ENCODE measurements at places on chromosomes 2 and 18. TPM values are rescaled to one million over a fixed set of nuclear protein-coding genes. Genes with fewer than 3 reads are reported as not detected.

Gene PLEK
- 9.4 TPM for total RNA-seq

Gene GKN1
- total RNA-seq = not detected

Gene CCDC85A
- 4.7 TPM for total RNA-seq

Gene NPPC
- total RNA-seq = 5.7 TPM

Gene GLI2
- 3.1 TPM for total RNA-seq

Gene TMEM17
- total RNA-seq = 1.0 TPM

Gene PLCD4
- total RNA-seq = 27.7 TPM

Gene RBMS1
- 48.0 TPM for total RNA-seq

Gene HOXD4
- 1.0 TPM for total RNA-seq

Gene PTPRM
- 68.9 TPM for total RNA-seq

Gene YIPF4
- 15.1 TPM for total RNA-seq

Gene RAB6C
- total RNA-seq = not detected

Gene RIT2
- total RNA-seq = not detected

Gene RAMP1
- 31.8 TPM for total RNA-seq

Gene PDE1A
- total RNA-seq = 9.9 TPM

Gene ELOA2
- total RNA-seq = not detected

Gene GALNT14
- total RNA-seq = 2.1 TPM

Gene ABCB11
- not detected for total RNA-seq

Gene SCYGR4
- not detected for total RNA-seq

Gene RAPH1
- 42.8 TPM for total RNA-seq

Gene IL36RN
- not detected for total RNA-seq

Gene RPRM
- total RNA-seq = 3.1 TPM

Gene SERPINB2
- total RNA-seq = not detected

Gene MC4R
- total RNA-seq = 0.52 TPM

Gene AGXT
- total RNA-seq = not detected

Gene SKA1
- 2.6 TPM for total RNA-seq

Gene LIMS2
- 5.7 TPM for total RNA-seq

Gene D2HGDH
- 5.7 TPM for total RNA-seq

Gene SERPINB5
- total RNA-seq = not detected

Gene C2orf78
- not detected for total RNA-seq

Gene KCNK3
- 0.52 TPM for total RNA-seq

Gene RNF103
- total RNA-seq = 33.4 TPM

Gene DES
- 3,588 TPM for total RNA-seq

Gene TRABD2A
- total RNA-seq = 1.0 TPM

Gene PKDCC
- total RNA-seq = 89.2 TPM

Gene GPR55
- not detected for total RNA-seq

Gene NLRC4
- total RNA-seq = 1.6 TPM

Gene CAPG
- total RNA-seq = 22.4 TPM

Gene SLC23A3
- total RNA-seq = 0.52 TPM

Gene MTHFD2
- 28.2 TPM for total RNA-seq

Gene FAM228A
- 0.52 TPM for total RNA-seq

Gene DNER
- total RNA-seq = 1.6 TPM

Gene TMEM214
- 23.5 TPM for total RNA-seq

Gene SPP2
- total RNA-seq = not detected

Data from skeletal muscle tissue (tissue), 5 donors.